ENCODE measurements at places on chromosomes 7 and 10.

GRCh38 chr7:150955519-150956394, 22.4 kb downstream of the KCNH2 start:
- no peak for DNase-seq

DNA sequence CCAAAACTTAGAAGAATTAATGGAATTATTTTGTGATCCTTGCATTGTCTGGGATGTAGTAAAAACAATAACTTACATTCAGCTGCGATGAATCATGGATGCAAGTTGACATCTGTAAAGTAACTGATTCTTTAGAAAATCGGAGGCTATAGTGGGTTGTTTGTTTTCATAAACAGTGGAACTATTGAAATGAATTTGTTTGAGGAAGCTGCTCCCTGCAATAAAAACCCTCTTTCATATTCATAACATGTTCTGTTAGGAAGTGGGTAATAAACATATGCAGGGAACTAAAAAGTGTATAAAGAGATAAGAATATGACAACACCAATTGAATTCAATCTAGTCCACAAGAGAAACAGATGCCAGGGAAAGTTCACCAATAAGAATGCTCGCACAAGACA, 53.6 kb downstream of the AGMO start:
- DNase-seq, result no peak

DNA sequence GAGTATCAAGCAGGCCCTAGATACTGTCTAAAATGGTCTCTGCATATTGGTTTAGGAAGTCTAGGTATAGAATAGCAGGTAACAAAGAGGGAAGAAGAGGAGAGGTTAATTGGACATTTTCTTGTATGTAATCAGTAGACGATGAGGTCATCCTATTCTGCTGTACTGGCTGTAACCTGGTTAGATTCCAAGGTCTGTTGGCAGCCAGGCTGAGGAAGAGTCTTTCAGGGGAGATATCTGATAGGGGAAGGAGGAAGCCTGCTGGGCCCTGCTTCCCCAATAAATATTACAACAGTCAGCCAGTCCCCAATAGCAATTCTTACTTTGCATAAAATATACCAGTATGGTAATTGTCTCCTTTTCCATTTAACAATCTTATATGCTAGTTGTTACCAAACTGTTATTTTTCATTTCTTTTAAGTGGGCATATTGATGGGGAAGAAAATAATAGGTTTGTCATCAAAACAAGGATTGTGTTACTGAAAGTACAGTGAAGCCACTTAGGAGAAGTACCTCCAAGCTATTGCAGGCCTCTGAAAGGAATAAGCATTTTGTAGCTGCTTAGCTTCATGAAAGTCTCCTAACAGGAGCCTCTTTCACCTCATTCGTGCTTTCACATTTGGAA, 186.4 kb downstream of the LRRC4 start:
- DNase-seq, result no peak

DNA sequence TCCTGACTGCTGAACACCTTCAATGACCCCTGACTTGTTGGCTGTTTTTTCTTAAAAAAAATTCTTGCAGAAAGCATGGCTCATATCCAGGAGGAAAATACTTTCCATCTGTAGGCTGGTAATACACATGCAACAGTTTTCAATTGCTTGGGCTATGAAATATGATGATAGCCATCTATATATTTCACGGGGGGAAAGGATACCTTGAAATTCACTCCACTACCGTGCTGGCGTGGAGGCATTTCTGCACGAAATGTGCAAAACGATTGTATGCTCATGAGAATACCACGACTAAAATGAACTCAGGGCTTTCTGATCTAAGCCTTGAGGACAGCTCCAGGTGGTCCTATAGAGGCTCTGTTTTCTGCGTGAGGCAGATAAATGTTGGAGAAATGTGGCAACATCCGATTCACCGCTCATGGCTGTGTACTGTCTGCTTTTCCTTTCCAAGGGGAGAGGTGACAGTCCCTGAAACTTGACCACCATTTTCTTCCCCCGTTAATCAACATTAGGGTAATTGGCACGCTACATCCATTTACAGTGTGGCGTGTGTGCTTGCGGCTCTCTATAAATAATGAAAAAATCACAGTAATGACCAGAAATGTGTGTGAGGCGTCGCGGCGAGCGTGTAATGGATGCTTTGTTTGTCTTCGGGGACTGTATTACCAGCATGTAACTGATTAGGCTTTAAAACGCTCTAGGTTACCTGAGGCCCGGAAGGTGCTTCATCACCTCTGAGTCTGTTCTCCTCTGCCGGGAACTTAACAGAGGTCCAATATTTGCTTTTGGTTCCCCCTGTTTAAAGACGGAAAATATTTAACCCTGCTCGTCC, 12.8 kb upstream of the CARD11 start:
- DNase-seq, result no peak

- no peak for DNase-seq
Measured at GRCh38 chr10:61784354-61785133, 117.0 kb upstream of the ARID5B start.

GRCh38 chr7:2559283-2559950, 638 bp downstream of the IQCE start:
- DNase-seq, result no peak

- no peak for DNase-seq
Measured at GRCh38 chr7:16779051-16779450, 25.5 kb downstream of the TSPAN13 start.

GRCh38 chr7:2165610-2166594, 66.8 kb downstream of the MAD1L1 start:
- no peak for DNase-seq

- no peak for DNase-seq
Measured at GRCh38 chr10:31129880-31130405, 98.3 kb upstream of the ZNF438 start.

DNA sequence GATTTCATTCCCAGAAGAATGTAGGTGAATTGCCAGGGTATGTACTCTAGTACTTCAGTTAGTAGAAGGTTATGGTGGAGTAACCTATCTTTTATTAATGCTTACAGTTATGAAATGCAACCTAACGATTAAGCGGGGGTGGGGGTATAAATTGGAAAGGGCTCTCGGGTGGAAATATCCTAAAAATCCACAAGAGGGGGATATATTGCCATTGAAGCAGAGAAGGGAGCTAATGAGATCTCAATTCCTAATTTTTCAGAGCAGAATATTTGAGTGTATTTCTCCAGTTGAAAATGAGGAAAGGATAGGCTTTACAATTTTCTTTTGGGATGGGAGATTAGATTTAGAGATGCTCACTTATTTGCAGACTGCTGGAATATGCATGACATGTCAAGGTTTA, 90.8 kb downstream of the DNAJB9 start:
- DNase-seq, result no peak

All from SIG-M5 (cell line).